ENCODE measurements at places on chromosomes 2 and 18. TPM values are rescaled to one million over a fixed set of nuclear protein-coding genes. Genes with fewer than 3 reads are reported as not detected.

The TDRD15 gene
- not detected for total RNA-seq

The SMYD5 gene
- 19.4 TPM for total RNA-seq

The SOX11 gene
- not detected for total RNA-seq

The GPD2 gene
- total RNA-seq: 76.8 TPM

The MYO5B gene
- 17.1 TPM for total RNA-seq

The MARS2 gene
- total RNA-seq: 12.2 TPM

The DYNAP gene
- not detected for total RNA-seq

The RMDN2 gene
- 11.5 TPM for total RNA-seq

The NETO1 gene
- total RNA-seq: not detected

The C2orf66 gene
- 0.78 TPM for total RNA-seq

The CXCR1 gene
- not detected for total RNA-seq
